ENCODE measurements at places on chromosomes 16 and 17.
A peak's percentile ranks its signal among the peaks of the same experiment; 100 is the strongest.

DNA sequence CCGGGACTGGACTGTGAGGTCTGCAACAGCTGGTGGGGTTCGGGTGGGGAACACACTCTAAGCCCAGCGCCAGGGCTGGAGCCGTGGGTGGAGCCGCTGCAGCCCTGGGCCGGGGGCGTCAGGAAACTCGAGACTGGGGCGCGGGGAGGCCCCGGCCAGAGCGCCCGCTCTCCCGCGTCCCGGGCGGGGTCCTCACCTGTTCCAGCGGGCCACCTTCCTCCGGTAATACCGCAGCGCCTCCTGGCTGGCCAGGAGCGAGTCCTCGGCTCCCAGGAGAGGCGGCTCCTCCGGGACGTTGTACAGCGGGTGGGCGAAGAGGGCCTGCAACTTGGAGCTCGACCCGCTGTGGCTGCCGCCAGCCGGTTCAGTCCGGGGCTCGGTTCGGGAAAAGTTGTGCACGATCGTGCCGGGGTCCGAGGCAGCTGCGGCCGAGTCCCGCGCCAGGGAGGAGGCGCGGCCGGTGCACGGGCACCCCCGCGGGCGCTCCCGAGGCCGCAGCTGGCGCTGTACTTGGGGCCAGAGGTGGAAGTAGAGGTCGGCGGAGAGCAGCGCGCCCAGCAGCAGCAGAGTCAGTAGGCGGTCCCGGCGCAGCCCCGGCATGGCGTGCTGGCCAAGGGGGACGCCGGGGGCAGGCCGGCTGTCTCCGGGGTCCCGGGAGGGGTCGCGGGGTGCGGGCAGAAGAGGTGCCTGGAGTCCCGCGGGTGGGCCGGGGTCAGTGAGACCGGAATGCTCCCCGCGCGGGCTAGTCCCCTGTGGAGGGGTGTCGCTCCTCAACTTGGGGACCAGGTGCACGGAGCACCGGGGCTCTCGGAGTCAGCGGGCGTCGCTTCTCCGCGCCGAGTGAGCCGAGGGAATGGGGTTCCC is 868 bp downstream of the FAM20A start:
- peak; percentile 29 for DNase-seq

GRCh38 chr17:5439446-5439764 is 450 bp upstream of the C1QBP start:
- no peak for DNase-seq

DNA sequence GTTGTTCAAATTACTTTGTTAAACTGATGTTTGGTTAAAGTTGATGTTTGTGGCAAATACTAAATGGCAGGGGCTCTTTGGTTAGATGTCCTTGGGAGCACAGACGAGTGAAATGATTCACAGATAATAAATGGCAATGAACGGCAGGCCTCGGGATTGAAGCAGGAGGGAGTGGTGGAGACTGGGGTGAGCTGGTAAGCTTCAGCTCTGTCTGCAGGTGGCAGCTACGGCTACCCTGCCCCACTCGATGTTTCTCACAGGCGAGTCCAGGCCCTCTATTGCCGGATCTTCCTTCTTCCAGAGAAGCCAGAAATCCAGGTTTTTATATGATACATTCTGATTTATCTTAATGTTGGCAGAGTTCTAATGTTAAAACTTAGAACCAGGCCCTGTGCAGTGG is 144.8 kb upstream of the CACNG5 start:
- no peak for DNase-seq

GRCh38 chr17:42288803-42289610 is 709 bp downstream of the STAT5A start:
- peak; percentile 13 for DNase-seq

GRCh38 chr17:78353834-78354233 is 6.0 kb downstream of the SOCS3 start:
- no peak for DNase-seq

DNA sequence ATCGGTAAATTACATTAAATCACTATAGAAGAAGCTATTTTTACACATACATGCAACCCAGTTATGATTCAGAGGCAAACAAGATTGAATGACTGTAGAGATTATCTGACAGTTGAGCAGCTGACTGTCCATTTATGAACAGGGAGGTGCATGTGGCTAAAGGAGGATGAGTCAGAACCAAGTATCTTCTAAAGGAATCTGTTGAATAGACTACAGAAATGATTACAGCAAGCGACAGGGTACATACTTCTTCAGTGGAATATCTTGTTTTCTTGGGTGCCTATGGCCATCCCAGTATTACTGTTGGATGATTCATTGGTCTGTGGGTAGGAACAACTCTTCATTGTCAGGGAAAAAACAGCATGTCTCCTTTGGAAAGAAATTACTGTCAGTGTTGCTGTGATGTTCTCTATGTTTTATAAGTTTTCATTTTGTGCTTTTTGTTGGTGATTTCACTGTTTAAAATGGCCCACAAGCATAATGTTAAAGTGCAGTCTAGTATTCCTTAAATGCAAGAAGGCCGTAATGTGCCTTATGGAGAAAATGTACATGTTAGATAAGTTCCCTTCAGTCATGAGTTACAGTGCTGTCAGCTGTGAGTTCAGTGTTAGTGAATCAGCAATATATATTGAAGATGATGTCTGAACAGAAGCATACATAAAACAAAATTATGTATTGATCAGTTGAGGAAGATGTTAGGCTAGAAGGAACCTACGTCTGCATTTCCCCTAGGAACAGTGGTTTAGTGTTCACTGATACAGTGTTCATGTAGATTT is 27.0 kb downstream of the CBFB start:
- peak; percentile 38 for DNase-seq

DNA sequence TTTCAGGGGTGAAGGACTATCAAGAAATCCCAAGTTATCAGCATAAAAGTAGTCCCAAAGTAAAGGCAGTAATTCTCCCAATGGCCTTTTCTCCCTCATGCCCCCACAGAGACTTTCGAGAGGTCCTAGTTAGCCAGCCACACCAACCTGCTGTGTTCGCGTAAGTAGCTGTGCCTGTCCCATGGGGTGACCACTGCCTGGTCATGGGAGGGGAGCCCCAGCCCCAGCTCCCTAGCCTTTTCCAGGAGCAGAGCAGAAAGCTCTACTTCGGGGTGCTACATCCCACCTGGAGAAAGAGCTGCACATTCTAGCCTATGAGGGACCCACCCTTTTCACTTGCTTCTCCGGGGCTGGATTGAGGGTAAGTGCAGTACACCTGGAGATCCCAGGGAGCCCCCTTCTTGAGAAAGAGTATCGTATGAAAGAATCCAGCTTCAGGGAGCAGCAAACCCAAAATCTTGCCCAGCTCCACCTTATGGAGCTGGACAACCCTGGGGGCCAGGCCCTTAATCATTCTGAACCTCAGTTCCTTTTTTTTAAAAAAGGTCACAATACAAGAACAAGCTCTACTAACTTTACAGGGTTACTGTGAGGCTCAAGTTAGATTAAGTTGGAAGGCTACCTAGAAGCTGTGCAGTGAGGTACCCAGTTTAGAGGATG is 8.6 kb upstream of the SOST start:
- DNase-seq: no peak

GRCh38 chr16:80002261-80002660 is 401.7 kb upstream of the MAF start:
- DNase-seq: no peak

- DNase-seq: peak; percentile 38
Measured at GRCh38 chr16:27237219-27238015, 31.2 kb downstream of the NSMCE1 start.

DNA sequence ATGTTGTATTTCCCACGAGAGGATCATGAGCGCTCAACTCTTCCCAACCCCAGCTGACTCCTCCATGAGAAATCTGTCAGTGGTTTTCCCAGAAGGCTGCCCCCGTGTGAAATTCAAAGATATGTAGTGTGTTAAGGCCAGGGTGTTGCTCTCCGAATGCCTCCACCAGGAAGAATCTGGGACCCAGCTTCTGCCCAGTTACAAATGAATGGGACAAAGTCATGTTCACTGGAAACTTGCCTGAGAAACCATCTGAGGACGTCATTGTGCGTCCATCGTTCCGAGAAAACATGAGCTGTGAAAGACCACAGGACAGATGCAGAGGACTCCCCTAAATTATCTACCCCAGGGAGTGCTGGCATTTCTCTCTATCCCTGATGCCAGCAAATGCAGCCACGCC is 86.0 kb downstream of the AIPL1 start:
- no peak for DNase-seq

DNA sequence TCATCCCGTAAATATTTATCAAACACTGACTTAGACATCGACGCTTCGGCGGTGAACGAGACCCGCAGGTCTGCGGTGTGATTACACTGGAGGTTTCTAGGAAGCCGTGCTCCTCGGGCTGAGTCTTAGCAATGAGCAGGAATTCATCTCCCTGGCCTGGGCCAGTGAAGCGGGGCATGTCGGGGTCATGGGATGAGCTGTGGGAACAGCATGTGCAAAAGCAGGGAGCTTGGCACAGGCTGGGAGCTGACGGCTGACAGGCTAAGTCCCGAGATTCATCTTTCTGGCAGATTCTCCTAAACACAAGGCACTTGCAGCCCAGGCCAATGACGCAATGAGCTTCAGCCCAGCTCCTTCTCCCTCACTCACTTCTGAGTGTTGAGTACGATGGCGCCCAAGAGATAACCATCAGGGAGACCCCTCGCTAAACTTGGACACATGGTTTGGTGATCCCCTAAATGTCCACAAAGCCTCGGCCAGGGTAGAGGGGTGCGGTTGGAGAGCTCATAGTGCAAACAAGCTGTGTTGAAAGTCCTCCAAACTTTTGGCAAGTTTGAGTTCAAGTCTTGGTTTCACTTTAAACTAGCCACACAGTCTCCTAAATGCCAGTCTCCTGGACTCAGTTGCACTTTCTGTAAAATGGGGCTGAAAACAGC is 12.8 kb downstream of the CRISPLD2 start:
- DNase-seq: no peak

GRCh38 chr16:70342016-70342415 is 4.7 kb upstream of the DDX19A start:
- no peak for DNase-seq

GRCh38 chr16:283033-283805 is at the start of gene PDIA2:
Gene PDIA2 (plus strand): TSS chr16:283164. CDS start chr16:283170, 6 bp downstream.
- DNase-seq: no peak

- no peak for DNase-seq
Measured at GRCh38 chr16:84604477-84605013, 13.3 kb downstream of the COTL1 start.

Measured in bone marrow (tissue), 2 donors.